Forelimb muscle (tissue), 1 donor: ENCODE measurements at places on chromosomes 6 and 20. TPM values are rescaled to one million over a fixed set of nuclear protein-coding genes. Genes with fewer than 3 reads are reported as not detected.

- DNase-seq: no peak
Measured at GRCh38 chr20:11734431-11734830, 183.3 kb upstream of the BTBD3 start.

GRCh38 chr6:90197854-90198496 is 98.7 kb downstream of the BACH2 start:
- DNase-seq: no peak

DNA sequence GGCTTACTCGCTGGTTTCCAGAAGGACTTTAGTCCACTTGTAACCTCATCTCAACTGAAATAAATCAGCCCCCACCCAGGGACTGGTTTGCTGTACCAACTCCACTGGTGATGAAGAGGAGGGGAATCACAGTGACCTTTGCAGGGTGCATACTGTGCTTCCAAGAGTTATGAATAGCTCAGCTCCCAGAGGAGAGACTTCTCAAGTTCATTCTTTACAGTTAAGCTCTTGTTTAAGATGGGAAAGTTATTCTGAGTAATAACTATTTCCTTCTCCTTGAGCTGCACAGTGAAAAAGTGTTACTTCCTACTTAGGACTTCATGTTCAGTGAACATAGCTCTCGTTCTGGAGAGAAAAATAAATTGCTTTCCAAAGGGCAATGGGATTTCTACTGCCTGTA is 166.5 kb upstream of the ECI2 start:
- no peak for DNase-seq

- DNase-seq: no peak
Measured at GRCh38 chr20:46209930-46210671, 92.0 kb downstream of the CD40 start.

- DNase-seq: no peak
Measured at GRCh38 chr6:780706-781105, 87.8 kb upstream of the EXOC2 start.

Gene EPHA7
- polyA plus RNA-seq: 8.1 TPM

GRCh38 chr6:48764286-48765044 is 653.5 kb upstream of the PTCHD4 start:
- DNase-seq: no peak

- DNase-seq: no peak
Measured at GRCh38 chr20:1467082-1467354, 369 bp upstream of the NSFL1C start.

DNA sequence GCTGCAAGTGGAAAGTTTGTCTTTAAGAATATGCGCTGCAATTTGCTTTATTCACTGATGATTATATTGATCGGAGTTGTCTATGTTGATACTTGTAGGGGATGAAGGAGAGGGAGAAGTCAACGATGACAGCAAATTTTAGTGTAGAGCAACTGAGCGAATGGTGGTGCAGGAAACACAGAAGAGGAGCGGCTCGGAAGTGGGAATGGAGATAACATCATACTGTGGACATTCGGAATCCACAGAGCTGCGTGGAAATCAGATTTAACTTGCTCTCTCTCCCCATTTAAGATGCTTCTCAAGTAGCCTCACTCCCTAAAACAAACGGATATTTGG is 722 bp upstream of the TMEM14B start:
- DNase-seq: no peak

DNA sequence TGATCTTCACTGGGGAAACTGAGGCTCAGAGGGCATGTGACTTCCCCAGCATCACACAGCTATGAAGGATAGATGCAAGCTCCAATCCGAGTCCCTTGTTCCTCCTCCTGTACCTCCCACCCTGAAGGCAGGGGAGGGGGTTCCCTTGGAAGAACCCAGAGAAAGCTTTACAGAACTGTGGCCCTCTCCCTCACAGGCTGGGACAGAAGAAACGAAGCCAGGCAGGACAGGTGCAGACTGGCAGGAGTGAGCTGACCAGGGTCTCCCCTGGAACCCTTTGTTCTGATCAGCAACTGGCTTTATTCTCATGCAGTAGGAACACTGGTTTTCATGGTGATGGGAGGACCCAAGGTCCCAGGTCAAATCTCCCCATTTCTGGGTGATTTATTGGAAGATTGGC is 90.2 kb downstream of the TMEM242 start:
- DNase-seq: no peak

GRCh38 chr20:41412324-41413120 is 45.9 kb upstream of the EMILIN3 start:
- DNase-seq: no peak

DNA sequence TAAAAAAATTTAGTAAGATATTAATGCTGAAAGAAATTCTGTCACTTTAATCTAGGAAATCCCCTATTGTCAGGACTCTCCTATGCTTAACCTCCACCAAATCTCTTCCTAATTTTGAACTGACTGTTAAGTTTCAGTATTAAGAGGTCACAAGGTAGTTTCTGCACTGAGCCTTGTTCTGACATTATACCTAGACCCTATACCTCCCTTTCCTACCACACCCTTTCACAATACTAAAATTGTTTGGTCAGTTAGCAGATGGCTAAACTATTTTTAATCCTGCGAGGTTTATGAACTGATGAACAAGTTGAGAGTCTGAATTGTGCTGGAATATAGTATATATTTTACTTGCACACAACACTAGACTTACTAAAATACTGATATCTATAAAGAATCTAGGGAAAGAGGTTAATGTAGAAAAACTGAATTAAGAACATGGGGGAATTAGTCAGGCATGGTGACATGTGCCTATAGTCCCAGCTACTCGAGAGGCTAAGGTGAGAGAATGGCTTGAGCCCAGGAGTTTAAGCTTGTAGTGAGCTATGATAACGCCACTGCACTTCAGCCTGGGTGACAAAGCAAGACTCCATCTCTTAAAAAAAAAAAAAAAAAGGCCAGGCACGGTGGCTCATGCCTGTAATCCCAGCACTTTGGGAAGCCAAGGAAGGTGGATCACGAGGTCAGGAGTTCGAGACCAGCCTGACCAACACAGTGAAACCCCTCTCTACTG is 51.5 kb downstream of the HBS1L start:
- DNase-seq: no peak

Gene PLN
- polyA plus RNA-seq: 5.4 TPM

Gene SAMD10
- 3.0 TPM for polyA plus RNA-seq

DNA sequence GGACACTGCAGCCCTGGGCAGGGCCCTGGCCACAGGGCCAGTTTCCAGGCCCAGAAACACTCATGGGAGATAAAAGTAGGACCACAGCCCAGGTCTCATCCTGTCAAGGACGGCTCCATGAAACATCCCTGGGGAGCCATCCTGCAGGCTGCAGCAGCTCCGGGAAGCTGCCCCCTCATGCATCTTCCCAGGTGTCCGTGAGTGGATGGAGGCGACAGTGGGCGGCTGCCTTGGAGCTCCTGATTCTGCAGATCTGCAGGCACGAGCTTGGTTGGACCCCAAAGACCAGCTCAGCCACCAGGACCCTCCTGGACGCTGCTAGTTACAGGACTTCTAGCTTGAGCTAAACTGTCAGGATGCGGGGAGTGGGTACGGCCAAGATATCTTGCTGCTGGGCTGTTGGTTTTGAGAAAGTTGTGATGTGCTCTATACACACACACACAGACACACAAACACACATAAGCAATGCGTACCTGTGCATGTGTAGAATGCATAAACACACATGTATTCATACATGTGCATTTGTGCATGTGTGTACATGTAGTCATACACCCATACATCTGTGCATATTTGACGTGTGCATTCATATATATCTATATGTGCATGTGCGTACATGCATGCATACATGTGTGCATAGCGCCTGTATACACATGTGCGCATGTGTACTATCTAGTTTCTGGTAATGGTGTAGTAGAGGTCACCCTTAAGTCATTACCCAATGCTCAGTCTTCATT is 297.8 kb downstream of the TAF4 start:
- DNase-seq: no peak

GRCh38 chr6:25930532-25931410 is at the start of gene SLC17A2:
Gene SLC17A2, minus strand, starts transcription at chr6:25930691. Its CDS starts 4,895 bp downstream, at chr6:25925796.
- DNase-seq: no peak

Gene STMND1
- polyA plus RNA-seq: 0.34 TPM

- DNase-seq: no peak
Measured at GRCh38 chr6:86535100-86535499, 402.2 kb upstream of the HTR1E start.

Gene TBXT
- polyA plus RNA-seq: not detected

- no peak for DNase-seq
Measured at GRCh38 chr6:147204060-147204785, at the start of gene STXBP5. Gene STXBP5, plus strand, starts transcription at chr6:147204417. Its CDS starts 116 bp downstream, at chr6:147204533.

Gene MOCS3
- 3.0 TPM for polyA plus RNA-seq

- DNase-seq: no peak
Measured at GRCh38 chr6:156658186-156658965, 118.8 kb upstream of the ARID1B start.

Gene BMP7
- 3.4 TPM for polyA plus RNA-seq

Gene MTCH1
- polyA plus RNA-seq: 101 TPM

GRCh38 chr20:57856658-57857057 is 146.8 kb upstream of the PMEPA1 start:
- no peak for DNase-seq

DNA sequence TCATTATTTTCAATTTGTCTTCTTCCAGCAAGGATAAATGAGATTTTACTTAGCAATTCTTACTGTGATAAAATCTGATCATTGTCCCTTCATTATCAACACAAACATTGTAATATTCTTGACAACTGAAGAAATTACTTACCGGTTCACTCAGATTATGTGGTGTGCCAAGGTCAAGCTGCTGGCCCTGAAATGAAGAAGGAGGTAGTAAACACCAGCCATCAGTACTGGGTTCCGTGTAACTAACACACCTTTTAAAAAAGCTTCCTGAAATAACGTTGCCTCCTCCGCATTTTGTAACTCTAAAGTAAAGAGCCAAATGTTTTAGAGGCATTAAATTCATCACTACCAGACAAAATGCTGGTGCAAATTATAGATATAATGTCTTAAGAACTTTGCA is 7.4 kb downstream of the ROS1 start:
- DNase-seq: no peak

GRCh38 chr20:21391972-21392352 is 5.4 kb downstream of the NKX2-4 start:
- no peak for DNase-seq

DNA sequence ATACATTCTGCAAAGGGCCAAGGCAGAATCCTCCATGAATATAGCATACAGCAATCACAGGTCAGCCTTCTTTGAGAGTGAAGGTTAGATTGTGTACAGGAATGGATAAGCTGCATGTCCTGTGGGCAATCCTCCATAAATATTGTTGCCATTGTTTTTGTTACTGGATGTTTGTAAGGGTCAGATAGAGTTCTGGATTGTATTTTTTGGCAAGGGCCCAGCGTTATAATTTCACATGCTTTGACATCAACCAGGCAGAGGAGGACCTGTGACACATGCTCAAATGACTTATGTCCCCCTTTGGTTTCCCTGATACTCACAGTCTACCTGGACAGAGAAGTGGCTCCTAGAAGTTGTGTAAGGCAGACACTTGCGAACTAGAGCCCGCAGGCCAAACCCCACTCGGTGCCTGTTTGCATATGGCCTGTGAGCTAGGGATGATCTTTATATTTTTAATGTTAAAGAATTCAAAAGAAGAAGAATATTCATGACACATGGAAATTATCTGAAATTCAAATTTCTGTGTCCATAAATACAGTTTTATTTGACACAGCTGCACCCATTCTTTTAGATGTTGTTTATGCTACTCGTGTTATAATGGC is 5.4 kb downstream of the LY86 start:
- DNase-seq: no peak

- no peak for DNase-seq
Measured at GRCh38 chr20:25730862-25731261, 34.2 kb upstream of the ZNF337 start.

DNA sequence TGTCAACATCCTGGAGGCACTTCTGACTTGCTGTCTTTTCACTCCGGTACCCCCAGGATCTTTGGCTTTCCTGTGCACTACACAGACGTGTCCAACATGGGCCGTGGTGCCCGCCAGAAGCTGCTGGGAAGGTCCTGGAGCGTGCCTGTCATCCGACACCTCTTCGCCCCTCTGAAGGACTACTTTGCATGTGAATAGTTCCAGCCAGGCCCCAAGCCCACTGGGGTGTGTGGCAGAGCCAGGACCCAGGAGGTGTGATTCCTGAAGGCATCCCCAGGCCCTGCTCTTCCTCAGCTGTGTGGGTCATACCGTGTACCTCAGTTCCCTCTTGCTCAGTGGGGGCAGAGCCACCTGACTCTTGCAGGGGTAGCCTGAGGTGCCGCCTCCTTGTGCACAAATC is 12.0 kb upstream of the MAPRE1 start:
- no peak for DNase-seq

- DNase-seq: no peak
Measured at GRCh38 chr20:62916703-62917476, 9.4 kb downstream of the DIDO1 start.

Gene BEND6
- 0.77 TPM for polyA plus RNA-seq
